ENCODE measurements at places on chromosomes 3 and 15.
A peak's percentile ranks its signal among the peaks of the same experiment; 100 is the strongest.

GRCh38 chr3:30657914-30658313 is 51.5 kb downstream of the TGFBR2 start:
- DNase-seq = no peak

- DNase-seq = no peak
Observed at GRCh38 chr3:178520451-178520850, 15.8 kb upstream of the KCNMB2 start.

GRCh38 chr3:30495172-30496065 is 111.0 kb upstream of the TGFBR2 start:
- DNase-seq = no peak

- DNase-seq = no peak
Observed at GRCh38 chr3:129747136-129747535, 140.7 kb upstream of the PLXND1 start.

DNA sequence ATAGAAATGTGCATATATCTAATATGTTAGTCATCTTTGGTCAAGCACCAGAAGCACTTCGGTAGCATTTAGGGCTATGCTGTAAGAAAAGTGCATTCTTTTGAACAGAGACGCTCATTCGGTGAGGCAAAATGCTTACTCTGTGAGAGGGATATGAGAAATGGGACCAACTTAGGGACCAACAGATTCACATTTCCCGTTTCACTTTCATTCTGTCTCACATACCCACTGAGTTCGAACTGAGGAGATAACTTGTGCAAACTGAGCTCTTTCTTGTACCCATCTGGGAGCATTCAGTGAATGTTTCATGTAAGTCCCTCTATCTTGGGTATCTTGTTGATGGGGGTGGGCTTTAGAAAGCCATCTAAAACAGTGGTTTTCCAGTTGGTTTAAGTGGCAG is 135.3 kb downstream of the FEZF2 start:
- peak; percentile 29 for DNase-seq

DNA sequence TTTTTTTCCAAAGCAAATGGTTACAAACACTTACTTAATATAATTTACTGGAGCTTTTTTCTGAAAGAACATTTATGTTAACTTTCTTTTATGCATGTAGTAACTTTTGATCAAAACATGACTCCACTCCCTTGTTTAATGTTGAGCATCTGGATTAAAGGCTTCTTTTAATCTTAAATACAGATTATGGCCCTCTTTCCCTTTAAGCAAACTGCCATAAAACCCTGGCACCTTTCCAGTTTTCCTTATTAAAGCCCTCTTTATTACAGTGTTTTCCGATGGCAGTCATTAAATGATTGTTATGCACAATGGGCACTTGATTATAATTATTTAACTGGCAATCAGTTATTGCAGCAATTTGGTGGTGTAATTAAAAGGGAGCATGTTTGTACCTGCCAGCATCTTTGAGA is 167.0 kb downstream of the VGLL4 start:
- no peak for DNase-seq

DNA sequence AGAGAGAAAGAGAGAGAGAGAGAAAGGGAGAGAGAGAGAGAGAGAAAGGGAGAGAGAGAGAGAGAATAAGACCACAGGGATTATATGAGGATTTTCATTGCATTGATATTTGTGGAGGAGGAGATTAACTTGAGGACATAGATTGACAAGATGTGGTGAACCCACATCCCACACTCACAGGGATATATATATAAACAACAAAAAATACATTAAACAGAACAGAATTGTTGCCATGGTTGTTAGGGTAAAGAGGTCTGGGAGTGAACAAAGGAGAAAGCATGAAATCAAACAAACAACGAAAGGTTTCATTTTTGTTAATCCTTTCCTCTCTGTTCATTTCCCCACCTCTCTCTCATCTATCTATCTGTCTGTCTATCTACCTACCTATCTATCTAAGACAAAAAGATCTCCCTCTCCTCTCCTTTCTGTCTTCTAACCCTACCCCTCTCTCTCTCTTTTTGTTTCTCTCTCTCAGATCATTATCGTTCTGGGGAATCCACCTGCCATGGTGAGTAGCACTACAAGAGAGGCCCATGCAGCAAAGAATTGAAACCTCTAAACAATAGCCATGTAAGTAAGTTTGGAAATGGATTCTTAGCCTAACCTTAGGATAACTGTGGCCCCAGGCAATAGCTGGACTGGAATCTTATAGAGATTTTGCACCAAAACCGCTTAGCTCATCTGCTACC is 280.9 kb downstream of the RAP2B start:
- DNase-seq = no peak

DNA sequence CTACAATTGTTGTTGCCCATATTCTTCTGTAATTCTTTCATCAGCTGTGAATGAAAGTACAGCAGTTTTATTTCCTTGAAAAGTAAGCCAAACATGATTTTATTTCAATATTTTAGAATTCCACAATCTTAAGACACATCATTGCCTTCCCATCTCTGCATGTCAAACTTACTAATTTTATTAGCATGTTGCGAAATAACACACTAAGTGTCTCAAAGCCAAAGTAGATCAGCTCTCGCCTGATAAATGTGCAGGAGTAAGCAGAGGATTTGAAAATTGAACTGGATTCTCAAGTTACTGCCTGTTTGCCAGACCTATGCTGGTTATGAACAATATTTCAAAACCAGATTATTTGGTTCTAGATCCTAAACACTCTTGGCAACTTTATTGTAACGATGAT is 25.7 kb downstream of the TGFBR2 start:
- peak; percentile 32 for DNase-seq

- peak; percentile 14 for DNase-seq
Observed at GRCh38 chr3:182861348-182861747, 68.0 kb downstream of the ATP11B start.

DNA sequence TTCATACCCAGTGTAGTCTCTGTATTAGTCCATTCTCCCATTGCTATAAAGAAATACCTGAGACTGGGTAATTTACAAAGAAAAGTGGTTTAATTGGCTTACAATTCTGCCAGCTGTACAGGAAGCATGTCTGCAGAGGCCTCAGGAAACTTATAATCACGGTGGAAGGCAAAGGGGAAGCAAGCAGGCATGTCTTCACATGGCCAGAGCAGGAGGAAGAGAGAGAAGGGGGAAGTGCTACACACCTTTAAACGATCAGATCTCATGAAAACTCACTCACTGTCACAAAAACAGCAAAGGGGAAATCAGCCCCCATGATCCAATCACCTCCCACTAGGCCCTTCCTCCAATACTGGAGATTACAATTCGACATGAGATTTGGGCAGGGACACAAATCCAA is 6.3 kb upstream of the PARP14 start:
- no peak for DNase-seq

DNA sequence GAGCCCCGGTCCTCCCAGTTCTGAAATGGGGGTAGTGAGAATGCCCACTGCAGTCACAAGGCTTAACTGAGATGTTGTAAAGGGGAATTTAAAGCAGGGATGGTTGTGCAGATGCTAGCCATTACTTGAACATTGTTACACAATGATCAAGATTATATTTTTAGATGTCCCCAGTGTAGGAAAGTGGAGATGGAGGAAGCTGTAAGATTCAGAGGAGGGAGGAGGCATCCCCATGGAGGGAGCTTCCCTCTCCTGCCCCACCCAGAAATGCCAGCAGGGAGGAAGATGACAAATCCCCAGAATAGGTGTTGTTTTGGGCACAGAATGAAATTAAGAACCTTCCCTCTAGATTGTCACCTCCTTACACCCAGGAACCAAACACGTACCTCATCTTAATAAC is 46.1 kb downstream of the EFCAB12 start:
- no peak for DNase-seq

DNA sequence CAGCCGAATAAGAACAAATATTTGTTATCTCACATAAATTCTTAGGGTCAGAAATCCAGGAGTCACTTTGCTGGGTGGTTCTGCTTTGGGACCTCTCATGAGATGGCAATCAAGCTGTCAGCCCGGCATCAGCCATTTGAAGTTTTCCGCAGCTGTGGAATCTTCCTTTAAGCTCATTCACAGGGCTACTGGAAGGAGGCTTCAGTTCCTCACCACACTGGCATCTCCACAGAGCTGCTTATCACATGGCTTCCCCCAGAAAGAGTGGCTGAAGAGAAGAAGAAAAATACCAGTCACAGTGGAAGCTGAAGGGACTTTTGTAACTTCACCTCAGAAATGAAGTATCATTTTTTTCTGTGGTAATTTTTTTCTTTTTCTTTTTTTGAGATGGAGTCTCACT is 267.7 kb downstream of the CHL1 start:
- DNase-seq = no peak

DNA sequence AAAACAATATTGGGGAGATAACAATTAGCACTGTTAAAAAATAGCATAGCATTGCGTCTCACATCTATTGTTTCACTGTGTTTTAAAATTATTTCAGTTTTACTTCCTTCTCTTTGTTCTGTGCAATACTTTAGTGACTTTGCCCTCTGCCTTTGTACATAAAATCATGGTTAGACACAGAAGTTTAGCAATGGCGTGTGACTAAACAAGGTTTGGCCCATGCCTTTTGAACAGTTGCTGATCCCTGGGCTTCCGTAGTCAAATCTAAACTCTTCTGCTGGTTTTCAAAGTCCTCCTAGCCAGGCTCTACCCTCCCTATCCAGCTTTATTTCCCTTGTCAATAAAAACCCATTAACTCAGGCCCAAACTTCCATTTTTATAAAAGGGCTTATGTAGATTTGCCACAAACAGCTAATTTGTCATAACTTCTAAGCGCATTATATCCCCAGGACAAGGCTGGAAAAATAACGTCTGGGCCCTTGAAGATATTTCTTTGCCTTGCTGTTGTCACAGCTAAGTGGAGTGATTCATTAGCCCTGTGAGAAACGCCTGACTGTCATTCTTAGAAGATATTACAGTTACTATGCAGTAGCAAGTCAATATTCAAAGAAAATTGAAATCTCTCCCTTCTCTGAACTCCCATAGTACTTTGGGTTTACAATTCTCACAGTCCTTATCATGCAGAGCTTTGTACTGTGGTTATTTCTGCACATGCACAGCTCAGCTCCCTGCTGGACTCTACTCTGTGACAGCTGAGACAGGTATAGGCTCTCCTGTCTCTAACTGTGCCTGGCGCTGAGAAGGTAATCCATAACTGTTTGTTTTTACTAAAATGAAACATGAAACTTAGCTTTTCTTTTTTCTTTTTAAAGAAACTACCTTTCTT is 123.4 kb upstream of the SLC24A5 start:
- peak; percentile 2 for DNase-seq

- peak; percentile 25 for DNase-seq
Observed at GRCh38 chr3:144590854-144591253, 619.2 kb downstream of the DIPK2A start.

DNA sequence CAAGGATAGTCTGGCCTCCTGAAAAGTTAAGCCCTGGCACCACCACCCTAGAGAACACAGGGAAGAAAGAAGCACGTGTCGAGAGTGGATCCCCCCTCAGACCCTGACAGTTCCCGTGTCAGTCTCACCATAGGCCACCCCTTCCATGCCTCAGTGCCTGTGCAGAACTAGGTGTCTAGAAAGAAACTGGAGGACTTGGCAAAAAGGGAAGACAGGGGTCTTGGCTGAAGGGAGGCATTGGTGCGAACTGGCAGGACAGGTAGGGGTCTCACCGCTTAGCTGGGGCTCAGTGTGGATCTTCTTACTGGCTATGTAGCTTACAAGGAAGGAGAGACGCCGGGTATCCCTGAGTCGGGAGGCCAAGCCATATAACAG is 518 bp downstream of the QARS1 start:
- no peak for DNase-seq

DNA sequence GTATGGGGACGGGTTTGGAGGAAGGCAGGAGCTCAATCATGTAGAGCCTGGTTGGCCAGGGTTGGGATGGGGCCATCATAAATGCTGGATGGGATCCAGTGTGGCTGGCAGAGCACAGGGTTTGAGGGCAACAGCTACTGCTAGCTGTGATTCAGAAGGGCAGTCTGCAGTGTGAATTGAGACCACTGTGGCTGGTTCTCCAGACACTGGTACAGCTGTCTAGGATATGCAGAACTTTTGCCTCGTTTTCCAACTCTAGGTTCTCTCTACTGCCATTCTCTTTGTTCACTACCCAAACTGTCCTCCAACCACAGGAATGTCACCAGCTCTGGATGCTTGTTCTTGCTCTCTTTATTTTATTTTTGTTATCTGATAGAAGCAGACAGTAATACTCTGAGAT is 543.6 kb downstream of the AGBL1 start:
- DNase-seq = no peak

DNA sequence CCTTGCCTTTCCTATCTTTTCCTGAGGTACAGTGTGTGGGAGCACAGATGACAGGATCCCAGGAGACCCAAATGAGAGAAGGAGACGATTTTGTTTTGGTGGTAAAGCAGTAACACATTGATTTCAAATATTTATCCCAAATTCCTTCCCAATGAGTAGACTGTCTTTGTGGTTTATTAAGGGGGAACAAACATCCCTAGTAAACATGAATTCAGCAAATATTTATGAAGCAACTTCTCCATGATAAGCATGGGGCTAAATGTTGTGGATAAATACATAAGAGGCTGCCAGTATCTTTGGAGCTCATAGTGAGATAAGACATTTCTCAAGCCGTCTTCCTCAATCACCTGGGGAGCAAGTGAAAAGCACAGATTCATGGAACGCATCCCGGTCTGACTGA is 460.8 kb upstream of the CFAP20DC start:
- DNase-seq = no peak

- DNase-seq = no peak
Observed at GRCh38 chr3:194517333-194517732, 30.5 kb upstream of the ATP13A3 start.

- DNase-seq = no peak
Observed at GRCh38 chr3:72343078-72343477, 505.2 kb downstream of the SHQ1 start.

GRCh38 chr15:31206386-31207181 is 105.1 kb upstream of the TRPM1 start:
- DNase-seq = no peak

- DNase-seq = peak; percentile 26
Observed at GRCh38 chr15:81981908-81982307, 63.9 kb downstream of the MEX3B start.

DNA sequence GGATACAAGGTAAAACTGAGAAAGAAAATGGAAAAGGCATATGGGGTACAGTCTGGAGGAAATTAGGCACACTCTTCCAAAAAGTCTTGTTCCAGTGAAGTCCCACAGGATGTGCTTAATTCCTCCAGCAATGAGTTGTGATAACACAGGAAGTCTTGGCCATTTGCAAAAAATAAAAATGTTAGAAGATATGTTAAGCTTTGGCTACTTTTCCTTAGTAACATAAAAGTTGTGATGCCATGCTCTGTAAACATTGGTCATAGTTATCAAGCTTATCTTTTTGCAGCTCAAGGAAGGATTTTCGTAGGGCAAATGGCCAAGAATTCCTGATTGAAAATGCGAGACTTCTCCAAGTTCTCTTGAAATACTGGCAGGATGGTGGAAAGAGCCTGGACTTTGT is 26.4 kb downstream of the LNP1 start:
- no peak for DNase-seq

DNA sequence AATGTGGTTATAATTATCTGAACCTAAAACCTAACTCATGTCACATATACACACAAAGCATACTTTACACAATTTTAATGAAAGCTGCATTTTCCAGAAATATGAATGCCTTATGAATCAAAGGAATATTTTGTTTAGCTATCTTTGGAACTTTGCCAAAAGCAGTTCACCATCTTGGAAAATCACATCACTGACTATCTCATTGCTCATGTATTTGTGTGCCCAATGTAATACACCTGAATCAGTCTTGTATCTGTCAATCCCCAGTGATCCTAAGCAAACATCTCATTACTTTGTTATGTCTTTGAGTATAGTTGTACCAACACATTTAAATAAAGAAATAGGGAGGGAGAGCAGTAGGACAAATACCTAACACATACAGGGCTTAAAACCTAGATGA is 15.6 kb upstream of the CD47 start:
- no peak for DNase-seq

All from OCI-M1 (cell line).